Activated CD4-positive, alpha-beta memory T cell treated with anti-CD3 and anti-CD28 coated beads, Interleukin-2, amount 10 ng/mL, durations not matched to agents 7 days and 5 days (primary cell): ENCODE measurements at places on chromosomes 7 and 10. TPM values are rescaled to one million over a fixed set of nuclear protein-coding genes. Genes with fewer than 3 reads are reported as not detected.

Gene DNAJC2
- total RNA-seq: 24.8 TPM

- DNase-seq: no peak
These were observed 50.6 kb downstream of the ZNF438 start for GRCh38 chr10:30980951-30981616.

GRCh38 chr7:104175361-104175984, 32.3 kb downstream of the ORC5 start:
- no peak for DNase-seq

DNA sequence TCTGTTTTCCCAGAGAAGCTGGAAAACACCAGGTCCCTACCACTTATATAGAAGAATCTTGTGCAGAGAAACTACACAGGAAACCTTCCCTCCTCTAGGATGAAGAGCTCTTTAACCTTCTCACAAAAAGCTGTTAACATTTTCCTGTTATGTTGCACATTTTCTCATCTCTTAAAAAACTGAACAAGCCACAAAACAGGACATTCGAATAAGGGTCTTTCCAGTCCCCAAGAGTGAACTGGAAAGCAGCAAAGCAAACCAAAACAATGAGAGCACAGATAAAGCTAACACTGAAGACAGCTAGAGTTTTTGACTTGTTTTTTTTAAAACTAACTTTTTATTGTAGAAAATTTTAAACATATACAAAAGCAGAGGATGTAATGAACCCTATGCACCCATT, 82.7 kb downstream of the RNF216 start:
- DNase-seq: no peak

Gene TAS2R3
- total RNA-seq: 0.73 TPM
